ENCODE measurements at places on chromosomes 13 and 19.

- no peak for DNase-seq
Observed at GRCh38 chr13:20336761-20337160, 104.6 kb upstream of the GJB6 start.

- no peak for DNase-seq
Observed at GRCh38 chr19:16626796-16627192, 1.2 kb downstream of the MED26 start.

GRCh38 chr19:14015524-14016035, 9.5 kb upstream of the RFX1 start:
- no peak for DNase-seq

DNA sequence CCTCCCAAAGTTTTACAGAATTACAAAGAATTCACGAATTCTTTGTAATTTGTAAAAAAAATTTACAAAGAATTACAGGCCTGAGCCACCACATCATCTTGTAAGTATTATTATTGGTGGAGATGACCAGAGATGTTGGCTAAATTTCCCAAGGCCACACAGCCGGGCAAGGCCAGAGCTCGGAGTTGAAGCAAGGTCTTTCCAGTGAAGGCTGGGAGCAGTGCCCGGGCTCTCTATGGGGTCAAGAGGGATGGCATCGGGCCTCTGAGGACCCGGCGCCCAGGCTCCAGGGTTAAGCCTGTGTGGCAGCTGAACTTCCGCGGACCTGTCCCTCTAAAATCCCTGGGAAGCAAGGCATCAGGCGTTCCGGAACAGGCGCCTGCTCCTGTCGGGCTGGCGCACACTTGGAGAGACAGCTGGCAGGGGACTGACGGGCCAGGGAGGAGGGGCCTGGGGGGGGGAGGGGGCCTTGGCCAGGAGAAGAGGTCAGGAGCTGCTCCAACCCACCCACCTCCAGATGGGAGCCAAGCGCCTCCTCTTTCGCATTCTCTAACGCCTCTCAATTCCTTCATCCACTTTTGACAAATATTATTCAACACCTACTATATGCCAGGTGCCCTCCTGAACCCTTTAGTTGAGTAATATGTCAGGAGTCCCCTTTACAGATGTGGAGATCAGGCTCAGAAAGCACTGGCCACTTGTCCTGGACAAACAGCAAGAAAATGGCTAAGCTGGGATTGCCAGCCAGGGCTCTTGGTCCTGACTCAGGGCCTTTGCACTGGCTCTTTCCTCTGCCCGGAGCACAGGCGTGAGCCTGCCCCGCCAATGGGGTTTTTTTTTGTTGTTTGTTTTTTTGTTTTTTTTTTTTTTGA, 36.8 kb upstream of the SEMA6B start:
- DNase-seq, result no peak

DNA sequence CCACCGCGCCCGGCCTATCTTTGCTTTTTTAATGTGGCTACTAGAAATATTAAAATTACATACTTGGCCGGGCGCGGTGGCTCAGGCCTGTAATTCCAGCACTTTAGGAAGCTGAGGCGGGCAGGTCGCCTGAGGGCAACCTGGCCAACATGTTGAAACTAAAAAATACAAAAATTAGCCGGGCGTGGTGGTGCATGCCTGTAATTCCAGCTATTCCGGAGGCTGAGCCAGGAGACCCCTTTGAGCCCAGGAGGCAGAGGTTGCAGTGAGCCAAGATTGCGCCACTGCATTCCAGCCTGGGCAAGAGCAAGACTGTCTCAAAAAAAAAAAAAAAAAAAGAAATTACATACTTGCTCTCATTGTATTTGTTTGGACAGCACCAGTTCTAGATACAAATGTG, 34.8 kb upstream of the DPRX start:
- no peak for DNase-seq

DNA sequence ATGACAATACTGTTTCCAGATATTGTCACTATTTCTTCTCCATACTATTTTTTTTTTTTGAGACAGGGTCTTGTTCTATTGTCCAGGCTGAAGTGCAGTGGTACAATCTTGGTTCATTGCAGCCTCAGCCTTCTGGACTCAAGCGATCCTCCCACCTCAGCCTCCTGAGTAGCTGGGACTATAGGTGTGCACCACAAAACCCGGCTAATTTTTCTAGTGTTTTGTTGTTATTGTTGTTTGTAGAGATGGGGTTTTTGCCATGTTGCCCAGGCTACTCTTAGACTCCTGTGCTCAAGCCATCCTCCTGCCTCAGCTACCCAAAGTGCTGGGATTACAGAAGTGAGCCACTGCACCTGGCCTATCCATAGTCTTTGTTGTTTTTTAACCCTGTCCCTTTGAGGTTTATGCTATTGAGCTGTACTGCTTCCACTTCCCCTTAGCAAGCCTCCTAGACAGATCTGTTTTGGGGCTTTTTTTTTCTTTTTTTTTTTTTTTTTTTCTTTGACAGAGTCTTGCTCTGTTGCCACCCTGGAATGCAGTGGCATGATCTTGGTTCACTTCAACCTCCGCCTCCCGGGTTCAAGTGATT, 27.6 kb upstream of the MAP3K10 start:
- no peak for DNase-seq

DNA sequence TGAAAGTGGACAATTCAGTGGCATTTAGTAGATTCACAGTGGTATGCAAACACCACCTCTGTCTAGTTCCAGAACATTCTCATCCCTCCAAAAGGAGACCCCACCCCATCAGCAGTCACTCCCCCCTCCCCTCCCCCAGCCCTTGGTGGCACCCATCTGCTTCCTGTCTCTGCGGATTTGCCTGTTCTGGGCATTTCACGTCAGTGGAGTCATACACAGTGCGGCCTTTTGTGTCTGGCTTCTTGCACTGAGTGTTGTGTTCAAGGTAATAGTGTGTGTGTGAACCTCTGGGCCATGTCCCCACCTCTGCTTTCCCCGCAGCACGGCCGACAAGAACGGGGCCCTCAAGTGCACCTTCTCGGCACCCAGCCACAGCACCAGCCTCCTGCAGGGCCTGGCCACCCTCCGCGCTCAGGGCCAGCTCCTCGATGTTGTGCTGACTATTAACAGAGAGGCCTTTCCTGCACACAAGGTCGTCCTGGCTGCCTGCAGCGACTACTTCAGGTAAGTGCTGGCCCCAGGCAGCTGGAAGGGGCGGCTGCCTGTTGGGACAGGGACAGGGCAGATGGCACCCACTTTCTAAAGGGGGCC, 19.4 kb upstream of the CRTC1 start:
- DNase-seq, result no peak

DNA sequence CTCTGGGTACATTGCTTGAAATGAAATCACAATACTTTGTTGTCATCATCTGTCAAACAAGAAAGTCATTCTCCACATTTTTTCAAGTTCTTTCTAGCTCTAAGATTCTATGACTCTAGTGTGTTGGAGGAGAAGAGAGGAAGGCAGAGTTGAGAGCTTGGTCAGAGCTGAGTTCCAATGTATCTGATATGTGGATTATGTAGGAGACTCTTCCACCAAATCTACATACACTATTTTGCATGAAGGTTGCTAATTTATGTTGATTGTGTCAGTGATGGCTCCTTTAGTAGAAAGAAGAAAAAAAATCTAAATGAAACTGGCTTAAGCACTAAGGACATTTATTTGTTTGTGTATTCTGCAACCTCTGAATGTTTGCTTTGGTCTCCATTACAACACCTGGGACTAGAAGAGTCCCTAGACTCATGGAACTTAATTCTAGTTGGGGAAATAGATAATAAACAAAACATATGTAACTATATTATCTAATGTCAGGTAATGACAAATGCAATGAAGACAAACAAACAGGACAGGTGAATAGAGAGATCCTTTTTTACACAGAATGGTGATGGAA, 691.9 kb downstream of the UQCRFS1 start:
- no peak for DNase-seq

DNA sequence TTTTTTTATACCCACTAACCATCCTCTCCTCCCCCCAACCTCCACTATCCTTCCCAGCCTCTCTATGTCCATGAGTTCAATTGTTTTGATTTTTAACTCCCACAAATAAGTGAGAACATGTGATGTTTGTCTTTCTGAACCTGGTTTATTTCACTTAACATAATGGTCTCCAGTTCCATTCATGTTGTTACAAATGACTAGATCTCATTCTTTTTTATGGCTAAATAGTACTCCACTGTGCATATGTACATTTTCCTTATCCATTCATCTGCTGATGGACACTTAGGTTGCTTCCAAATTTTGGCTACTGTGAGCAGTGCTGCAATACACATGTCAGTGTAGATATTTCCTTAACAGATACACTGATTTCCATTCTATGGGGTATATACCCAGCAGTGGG, 24.9 kb upstream of the ACP7 start:
- no peak for DNase-seq

DNA sequence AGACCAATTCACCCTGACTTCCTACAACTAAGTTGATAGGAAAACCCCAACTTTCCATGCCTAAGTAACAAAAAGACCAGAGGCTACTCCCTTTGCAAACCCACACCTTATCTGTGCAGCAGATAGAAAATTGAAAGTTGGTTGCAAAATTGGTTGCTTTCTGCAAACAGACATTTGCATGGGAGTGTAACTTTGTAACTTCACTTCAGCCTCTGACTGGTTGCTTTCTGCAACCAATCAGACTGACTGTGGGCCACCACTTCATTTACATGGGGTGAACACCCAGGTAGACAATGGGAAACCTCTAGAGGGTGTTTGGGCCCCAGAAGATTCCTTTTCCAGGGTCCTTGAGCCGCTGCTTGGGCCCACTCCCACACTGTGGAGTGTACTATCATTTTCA, 9.8 kb downstream of the TEX30 start:
- no peak for DNase-seq

- DNase-seq, result no peak
Observed at GRCh38 chr13:111443981-111444380, 123.5 kb downstream of the TEX29 start.

GRCh38 chr19:10644260-10645007, 9.7 kb upstream of the ILF3 start:
- DNase-seq, result peak; percentile 43

GRCh38 chr13:46895381-46895780, 1.5 kb downstream of the HTR2A start:
- no peak for DNase-seq

GRCh38 chr13:44455769-44456168, 82.1 kb downstream of the SERP2 start:
- DNase-seq, result no peak

DNA sequence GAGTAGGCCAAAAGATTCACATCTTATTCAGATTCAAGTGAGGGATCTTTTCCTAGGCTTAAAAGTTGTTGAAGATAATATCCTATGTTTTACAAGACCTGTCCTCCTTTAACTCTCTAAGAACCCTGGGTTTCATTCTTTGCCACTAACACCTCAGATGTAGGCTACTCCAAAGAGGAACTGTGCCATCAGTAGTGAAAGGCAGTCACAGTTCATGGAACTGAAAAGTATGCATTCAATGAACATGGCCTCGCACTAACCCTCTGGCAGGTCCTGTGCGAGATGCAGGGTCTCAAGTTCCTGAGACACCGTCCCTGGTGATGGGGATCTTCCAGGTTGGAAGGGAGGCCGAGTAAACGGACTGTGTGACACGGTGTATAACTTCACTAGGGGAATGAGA, 4.3 kb downstream of the LGALS14 start:
- DNase-seq, result no peak

GRCh38 chr13:99071666-99072065, 93.8 kb upstream of the DOCK9 start:
- DNase-seq, result no peak

DNA sequence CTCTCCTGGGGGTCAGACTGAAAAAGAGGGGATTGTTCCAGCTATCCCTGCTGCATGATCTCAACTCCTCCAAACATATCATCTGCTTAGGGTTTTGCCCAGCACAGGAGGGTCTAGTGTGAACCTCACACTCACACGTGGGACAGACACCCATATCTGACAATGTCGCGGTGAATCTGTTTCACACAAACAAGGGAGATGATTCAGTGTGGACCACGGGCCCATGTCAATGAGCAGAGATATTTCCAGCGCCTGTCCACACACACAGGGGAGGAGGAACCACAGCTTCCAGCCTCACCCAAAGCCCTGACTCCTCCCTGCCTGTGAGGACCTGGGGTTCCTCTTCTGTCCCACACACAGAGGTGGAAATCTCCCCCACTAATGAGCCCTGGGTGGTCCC, 29.6 kb upstream of the KIR3DL3 start:
- no peak for DNase-seq

- DNase-seq, result no peak
Observed at GRCh38 chr13:89490661-89491060, 1819.5 kb downstream of the SLITRK5 start.

- no peak for DNase-seq
Observed at GRCh38 chr19:35184884-35185283, 30.3 kb downstream of the FXYD5 start.

- DNase-seq, result no peak
Observed at GRCh38 chr13:98429977-98430736, 146.8 kb downstream of the STK24 start.

GRCh38 chr13:46571189-46571908, 18.4 kb downstream of the LRCH1 start:
- no peak for DNase-seq

GRCh38 chr19:30608471-30608870, 236.3 kb downstream of the ZNF536 start:
- DNase-seq, result no peak

- DNase-seq, result no peak
Observed at GRCh38 chr13:20442375-20442774, 83.3 kb downstream of the CRYL1 start.

GRCh38 chr13:75558145-75558840, 8.7 kb downstream of the UCHL3 start:
- no peak for DNase-seq

- DNase-seq, result no peak
Observed at GRCh38 chr19:32651729-32652140, 23.2 kb downstream of the ANKRD27 start.

- no peak for DNase-seq
Observed at GRCh38 chr19:7701049-7701653, 780 bp downstream of the FCER2 start.

- DNase-seq, result no peak
Observed at GRCh38 chr13:111913761-111914140, 153.2 kb upstream of the SOX1 start.

DNA sequence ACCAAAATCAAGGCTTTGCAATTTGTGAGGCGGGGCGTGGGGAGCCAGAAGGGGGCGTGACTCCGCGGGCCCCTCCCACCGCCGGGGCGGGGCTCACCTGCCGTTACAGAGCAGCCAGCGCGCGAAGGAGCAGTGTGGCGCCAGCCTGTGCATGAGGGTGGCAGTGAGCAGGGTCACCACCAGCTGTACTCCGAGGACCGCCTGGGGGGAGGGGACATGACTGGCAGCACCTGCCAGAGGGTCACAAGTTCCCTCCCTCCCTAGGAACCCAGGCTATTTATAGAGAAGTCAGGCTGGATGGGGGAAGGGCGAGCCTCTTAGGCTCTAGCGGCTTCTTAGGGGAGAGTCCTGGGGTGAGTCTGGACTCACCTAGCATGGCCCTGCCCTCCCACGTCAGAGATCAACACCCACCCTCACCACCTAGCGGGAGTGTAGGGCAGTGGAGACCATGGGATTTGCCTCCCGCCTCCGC, 3.6 kb downstream of the TMEM161A start:
- DNase-seq, result no peak

- no peak for DNase-seq
Observed at GRCh38 chr13:45137526-45137925, 17.2 kb downstream of the GTF2F2 start.

GRCh38 chr13:113877149-113877990, 13.5 kb upstream of the GAS6 start:
- no peak for DNase-seq
